ENCODE measurements at places on chromosomes 13 and 19.

GRCh38 chr13:29105779-29106178, 285.6 kb downstream of the MTUS2 start:
- no peak for DNase-seq

GRCh38 chr19:17405250-17406045, at the start of gene BST2:
TSS of gene BST2 (minus strand) at chr19:17405630. CDS start at chr19:17405575, 55 bp downstream.
- no peak for DNase-seq

GRCh38 chr19:54526972-54527371, 24.3 kb downstream of the LAIR2 start:
- no peak for DNase-seq

- no peak for DNase-seq
Measured at GRCh38 chr19:4638317-4638716, 999 bp upstream of the TNFAIP8L1 start.

- DNase-seq, result no peak
Measured at GRCh38 chr19:38658462-38659306, 11.2 kb downstream of the ACTN4 start.

GRCh38 chr19:12786952-12787351, 4.3 kb upstream of the JUNB start:
- DNase-seq, result no peak

DNA sequence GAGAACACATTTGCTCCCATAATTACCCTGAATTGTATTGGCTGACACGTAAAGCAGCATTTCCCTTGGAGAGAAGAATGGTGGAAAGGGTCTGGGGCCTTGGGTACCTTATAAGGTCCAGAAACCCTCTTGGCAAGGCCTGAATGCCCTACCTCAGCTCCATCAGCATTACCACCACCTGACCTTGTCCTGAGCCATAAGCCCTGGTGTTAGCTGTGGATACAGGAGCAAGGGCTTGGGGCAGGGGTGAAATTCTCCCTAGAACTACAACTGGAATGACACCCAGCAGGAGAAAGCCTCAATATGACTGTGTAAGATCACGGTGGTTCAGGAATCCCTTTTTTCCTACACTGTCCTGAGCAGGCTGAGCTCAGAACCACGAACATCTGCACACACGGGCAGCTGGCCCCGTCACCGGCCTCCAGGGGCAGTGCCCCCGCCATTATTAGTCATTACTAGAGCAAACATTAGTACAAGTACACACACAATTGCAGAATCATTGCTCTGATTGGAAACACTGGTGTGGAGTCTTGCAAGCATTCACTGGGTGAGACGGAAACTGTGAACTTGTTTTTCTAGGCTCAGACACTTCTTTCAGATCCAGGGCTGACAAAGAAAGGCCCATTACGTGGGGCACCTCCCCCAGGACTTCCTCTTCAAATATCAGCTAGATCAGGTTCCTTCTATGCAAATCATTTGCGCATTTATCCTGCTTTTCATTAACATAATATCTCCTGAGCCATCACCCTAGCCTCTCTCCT, 26.8 kb upstream of the MTIF3 start:
- no peak for DNase-seq

DNA sequence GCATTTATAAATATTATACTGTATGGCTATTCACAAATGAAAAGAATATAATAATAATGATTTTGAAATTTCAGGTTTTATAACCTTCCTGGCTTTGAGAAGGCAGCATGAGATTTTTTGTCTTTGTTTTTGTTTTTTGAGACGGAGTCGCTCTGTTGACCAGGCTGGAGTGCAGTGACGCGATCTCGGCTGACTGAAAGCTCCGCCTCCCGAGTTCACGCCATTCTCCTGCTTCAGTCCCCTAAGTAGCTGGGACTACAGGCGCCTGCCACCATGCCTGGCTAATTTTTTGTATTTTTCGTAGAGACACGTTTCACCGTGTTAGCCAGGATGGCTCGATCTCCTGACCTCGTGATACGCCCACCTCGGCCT, 64.1 kb downstream of the ZNF429 start:
- DNase-seq, result no peak

DNA sequence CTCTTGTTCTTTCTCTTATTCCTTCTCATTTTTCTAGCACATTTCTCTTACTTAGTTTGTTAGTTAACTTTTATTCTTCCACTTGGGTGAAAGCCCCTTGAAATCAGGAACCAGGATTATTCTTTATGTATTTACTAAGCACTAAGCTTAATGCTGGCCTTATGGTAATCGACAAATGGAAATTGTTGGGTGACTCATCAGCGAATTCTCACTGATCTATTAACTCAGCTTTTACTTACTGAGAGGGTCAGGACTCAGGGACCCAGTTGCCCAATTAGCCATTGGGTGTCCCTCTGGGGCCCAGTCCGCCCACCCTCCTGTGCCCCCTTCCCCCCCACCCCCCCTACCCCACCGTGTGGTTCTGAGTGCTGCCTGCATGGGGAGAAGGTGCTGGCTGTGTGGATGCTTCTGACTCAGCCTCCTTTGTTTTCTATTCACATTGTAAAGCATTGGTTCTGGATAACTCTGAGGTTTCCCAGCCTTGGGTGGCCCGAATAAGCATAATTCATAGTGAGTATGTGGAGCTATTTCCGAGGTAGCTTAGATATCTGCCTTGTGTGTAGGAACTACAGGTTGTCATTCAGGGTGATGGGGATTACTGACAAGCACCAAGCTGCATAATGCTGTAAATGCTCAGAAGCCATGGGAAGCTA, 240.9 kb downstream of the FGF9 start:
- DNase-seq, result no peak

GRCh38 chr13:106077017-106077416, 458.4 kb downstream of the EFNB2 start:
- DNase-seq, result no peak

GRCh38 chr19:5801796-5802619, 2.9 kb upstream of the NRTN start:
- no peak for DNase-seq

DNA sequence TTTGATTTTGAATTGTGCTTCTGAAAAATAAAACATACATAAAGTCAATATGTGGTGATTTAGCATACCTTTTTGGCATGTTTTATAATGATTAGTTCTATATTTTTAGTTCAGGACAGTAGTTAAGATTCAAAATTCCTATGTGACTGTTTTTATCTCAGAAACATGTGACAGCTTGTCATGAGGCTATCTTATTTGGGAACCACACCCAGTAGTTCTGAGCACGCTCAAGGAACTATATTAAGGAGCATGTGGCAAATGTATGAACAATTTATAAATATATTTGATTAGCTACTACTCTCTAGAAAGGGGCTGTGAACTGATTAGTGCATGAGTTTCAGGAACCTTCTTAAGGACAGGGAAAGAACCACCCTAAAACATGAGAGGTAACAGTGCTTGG, 38.8 kb downstream of the FGF9 start:
- no peak for DNase-seq

GRCh38 chr19:46927106-46927505, 66.3 kb downstream of the ARHGAP35 start:
- no peak for DNase-seq

DNA sequence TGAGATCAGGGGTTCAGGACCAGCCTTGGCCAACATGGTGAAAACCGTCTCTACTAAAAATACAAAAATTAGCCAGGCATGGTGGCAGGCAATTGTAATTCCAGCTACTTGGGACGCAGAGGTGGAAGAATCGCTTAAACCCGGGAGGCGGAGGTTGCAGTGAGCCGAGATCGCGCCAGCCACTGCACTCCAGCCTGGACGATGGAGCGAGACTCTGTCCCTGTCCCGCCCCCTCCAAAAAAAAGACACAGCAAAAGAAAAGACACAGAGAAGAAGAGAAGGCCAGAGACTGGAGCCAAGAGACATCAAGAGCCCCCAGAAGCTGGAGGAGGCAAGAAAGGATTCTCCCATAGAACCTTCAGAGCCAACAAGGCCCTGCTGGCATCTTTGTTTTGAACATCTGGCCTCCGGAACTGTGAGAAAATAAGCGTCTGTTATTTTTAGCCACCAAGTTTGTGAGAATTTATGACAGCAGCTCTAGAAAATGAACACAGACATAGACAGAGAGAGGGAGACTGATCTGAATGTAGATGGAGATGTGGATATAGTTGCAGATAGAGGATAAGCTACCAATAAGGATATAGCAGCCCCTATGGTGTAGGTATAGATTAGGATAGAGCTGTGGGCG, 25.7 kb upstream of the PNMA8B start:
- no peak for DNase-seq

- DNase-seq, result no peak
Measured at GRCh38 chr19:53982611-53983010, 8.8 kb upstream of the CACNG6 start.

DNA sequence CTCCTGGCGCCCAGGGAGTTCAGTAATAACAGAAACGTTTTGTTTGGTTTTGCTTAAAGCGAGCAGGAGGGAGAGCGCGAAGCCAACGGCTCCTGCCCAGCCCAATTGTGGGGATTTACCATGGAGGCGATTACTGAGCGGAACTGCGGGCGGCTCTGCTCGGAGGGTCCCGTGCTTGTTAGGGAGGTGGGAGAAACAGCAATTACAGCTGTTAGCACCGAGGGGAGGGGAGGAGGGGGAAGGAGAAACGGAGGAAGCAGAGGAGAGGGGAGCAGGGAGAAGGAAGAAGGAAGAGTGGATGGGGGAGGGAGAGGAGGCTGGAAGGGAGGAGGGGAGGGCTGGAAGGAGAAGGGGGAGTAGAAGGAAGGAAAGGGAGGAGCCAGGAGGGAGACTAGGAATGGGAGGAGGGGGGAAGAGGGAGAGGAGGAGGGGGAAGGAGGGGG, 7.7 kb upstream of the ONECUT3 start:
- no peak for DNase-seq

GRCh38 chr19:19628501-19629134, 598 bp upstream of the LPAR2 start:
- DNase-seq, result peak; percentile 78

- DNase-seq, result no peak
Measured at GRCh38 chr13:57948884-57949283, 317.3 kb downstream of the PCDH17 start.

GRCh38 chr13:85698256-85698655, 101.0 kb downstream of the SLITRK6 start:
- no peak for DNase-seq

GRCh38 chr13:95185851-95186250, 115.4 kb downstream of the ABCC4 start:
- no peak for DNase-seq

DNA sequence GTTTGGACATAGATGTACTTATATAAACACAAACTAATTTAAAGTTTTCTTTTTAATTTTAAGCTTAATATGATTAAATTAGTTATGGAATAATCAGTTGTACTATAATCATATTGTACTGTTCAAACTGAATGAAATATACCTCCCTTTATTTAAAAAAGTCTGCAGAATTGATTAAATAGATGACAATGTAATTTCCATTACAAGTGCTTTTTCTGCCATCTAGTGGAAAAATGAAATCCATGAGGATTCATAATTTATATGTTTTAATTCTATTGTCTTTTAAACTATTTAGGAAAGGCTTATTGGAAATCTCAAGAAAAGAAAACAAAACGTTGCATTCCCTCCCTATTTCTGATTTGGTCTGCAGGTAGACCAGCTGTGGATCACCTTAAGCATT, 30.9 kb downstream of the MZT1 start:
- DNase-seq, result no peak

GRCh38 chr19:55346725-55347441, 7.2 kb downstream of the KMT5C start:
- DNase-seq, result no peak

DNA sequence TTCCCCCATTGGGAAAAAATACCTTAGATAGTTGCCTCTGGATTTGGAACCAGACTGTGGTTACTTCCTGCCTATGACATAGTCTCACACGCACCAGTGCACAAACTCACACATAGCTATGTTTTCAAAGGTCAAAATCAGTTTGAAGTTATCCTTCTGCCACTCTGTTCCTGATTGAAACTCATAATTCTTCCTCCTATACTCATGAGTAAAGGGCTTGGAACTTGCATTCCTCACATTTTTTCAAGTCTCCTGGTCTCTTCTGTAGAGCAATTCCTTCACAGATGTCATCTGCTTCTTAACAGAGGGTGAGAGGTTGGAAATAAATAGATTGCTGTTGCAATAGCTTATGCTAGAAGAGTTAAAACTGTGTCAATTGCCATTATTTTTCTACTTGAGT, 18.6 kb upstream of the POSTN start:
- DNase-seq, result no peak

- DNase-seq, result no peak
Measured at GRCh38 chr13:31207661-31208552, 8.1 kb downstream of the B3GLCT start.

DNA sequence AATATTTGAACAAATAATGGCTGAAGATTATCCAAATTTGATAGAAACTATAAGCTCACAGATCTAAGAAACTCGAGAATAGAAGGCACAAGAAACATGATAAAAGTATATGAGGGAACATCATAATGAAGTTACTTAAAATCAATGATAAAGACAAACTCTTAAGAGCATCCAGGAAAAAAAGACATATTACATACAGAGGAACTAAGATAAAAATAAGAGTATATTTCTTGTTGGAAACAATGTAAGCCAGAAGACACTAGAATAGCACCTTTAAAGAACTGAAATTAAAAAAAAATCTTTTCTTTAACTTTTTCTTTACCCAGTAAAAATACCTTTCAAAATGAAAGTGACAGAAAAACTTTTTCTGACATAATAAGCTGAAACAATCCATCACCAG, 356.4 kb downstream of the DNAJC15 start:
- no peak for DNase-seq

GRCh38 chr13:75371203-75371602, 110.8 kb downstream of the TBC1D4 start:
- DNase-seq, result no peak

DNA sequence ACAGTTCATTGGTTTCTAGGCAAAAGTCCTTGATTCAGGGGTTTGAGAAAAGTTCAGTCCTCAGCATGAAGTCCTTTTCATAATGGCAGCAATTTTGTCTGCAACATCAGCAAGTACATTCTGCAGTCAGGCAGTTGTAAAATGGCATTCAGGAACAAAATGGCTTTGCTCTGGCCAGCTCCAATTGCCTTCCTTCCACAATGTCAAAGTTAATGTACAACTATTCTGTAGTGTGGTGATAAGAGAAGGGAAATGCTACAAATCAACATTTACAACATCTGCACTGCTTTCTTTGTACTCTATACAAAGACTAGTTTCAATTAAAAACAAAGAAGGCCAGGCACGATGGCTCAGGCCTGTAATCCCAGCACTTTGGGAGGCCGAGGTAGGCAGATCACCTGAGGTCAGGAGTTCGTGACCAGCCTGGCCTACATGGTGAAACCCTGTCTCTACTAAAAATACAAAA, 1.8 kb upstream of the NEK3 start:
- no peak for DNase-seq

- DNase-seq, result no peak
Measured at GRCh38 chr19:48120505-48120904, 9.9 kb upstream of the PLA2G4C start.

GRCh38 chr19:12676384-12676792, 5.3 kb downstream of the DHPS start:
- peak; percentile 87 for DNase-seq
